Esophagus squamous epithelium (tissue), 5 donors: ENCODE measurements at places on chromosomes 6 and 20.

DNA sequence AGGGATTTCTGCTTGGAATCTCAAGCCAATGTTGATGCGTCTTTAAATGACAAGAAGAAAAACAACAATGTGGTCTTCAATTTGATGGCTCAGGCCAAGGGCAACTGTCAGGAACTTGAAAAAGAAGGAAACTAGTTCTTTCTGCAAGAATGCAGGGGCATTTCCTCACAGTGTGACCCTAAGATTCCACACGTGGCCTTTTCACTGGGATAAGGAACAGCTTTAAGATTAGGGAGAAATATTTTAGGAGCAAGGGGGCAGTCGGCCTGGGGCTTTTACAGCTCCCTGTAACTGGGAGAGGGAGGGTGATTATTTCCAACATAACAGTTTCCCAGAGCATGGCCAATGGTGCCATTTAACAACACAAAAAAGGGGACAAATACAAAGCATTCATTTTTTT is 39.4 kb upstream of the MRPS10 start:
- no peak for DNase-seq

DNA sequence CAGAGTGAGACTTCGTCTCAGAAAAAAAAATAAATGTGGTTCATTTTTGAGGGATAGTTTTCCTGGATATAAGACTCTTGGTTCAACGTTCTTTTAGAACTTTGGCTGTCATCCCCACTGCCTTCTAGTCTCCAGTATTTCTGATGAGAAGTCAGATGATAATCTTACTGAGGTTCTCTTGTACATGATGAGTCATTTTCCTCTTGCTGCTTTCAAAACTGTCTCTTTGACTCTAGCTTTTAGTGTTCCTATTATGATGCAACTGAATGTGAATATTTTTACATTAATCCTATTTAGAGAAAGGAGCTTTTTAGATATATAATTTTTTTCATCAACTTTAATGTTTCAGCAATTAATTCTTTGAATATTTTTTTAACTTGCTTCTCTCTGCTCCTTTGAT is 46.0 kb upstream of the OR14J1 start:
- no peak for DNase-seq

DNA sequence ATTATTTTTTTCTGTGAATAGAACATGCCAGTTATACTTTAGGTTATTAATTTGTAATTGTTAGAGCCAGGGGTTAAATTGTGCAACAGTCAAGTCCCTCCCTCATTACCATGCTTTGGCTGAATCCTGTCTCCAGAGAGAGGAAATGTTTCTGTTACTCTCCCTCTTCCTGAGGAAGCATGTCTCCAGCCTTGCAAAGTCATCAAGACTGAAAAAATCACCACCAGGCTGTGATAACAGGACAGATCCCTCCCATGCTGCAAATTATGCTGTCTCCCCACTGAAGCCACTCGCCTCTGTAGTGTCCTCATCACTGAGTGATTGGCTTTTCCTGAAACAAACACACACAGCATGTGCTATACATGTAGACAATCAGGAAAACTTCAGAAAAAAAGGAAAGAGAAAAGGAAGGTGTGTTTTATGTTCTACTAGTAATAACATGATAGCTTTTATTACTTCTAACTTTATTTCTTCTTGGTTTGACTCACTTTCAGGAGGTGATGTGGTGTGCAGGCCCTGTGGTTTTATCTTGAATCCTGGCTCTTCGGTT is 290.0 kb upstream of the JAG1 start:
- DNase-seq = no peak

- DNase-seq = no peak
Observed at GRCh38 chr6:99495466-99495865, 19.8 kb downstream of the USP45 start.

GRCh38 chr20:3224681-3225421 is 14.1 kb downstream of the SLC4A11 start:
- no peak for DNase-seq

DNA sequence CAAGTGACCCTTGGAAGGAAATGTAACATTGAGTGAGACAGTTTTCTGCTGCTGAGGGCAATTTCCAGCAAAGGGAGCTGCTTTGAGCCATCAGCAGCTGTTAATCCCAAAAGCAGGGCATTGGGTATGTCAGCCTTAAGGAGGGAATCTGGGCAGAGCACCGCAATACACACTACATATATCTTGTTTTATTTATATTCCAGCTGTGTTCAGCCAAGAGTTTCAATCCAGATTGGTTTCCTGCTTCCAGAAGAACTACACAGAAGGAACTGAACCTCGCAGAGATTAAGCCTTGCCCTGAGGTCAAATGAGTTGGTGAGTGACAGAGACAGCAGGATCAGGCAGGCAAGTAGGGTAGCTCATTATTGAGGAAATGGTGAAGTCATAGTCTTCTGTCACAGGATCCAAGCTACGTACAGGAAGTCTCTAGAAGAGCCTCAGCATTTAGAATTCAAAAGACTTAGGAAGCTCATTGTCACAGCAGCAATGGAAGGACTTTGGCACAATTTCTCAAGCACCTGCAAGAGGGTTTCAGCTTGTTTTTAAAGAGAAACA is 109.9 kb upstream of the HEY2 start:
- no peak for DNase-seq

- no peak for DNase-seq
Observed at GRCh38 chr20:62331347-62331746, 28.6 kb downstream of the ADRM1 start.

DNA sequence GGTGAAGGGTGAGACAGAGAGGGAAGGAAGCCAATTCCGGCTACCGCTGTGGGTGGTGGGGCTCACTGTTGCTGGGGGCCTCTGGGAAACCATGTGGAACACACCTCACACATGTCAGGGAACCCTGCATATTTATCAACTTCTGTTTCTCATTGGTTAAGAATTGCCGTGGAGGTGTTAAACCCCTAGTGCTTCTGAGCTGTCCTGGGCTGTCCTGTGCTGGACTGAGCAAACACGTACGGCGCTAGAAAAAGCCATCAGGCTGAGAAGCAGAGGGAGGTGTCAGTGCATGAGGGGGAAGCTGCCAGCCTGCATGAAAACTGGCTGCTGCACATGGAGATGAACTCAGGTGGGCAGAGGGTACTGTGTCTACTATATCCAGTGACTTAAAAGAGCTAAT is 103.9 kb upstream of the JAG1 start:
- DNase-seq = no peak

DNA sequence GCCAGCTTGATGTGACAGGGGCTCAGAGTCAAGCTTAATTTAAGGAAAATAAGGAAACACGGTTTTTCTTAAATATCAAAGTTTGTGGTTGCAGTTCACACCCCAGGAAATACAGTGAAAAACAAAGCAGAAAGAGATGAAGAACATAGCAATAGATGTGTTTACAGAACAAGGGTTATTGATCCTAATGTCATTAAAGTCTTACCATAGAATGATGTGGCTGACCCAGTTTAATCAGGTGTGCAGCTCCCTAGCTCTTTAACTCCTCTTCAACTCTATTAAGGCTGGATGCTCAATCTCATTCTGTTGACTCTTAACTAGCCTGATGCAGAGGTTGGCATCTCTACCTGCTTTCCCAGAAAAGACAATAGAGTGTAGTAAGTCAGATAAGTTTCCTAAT is 7.5 kb upstream of the GTF3C6 start:
- no peak for DNase-seq

GRCh38 chr20:3753098-3753497 is 14.5 kb downstream of the ADISSP start:
- no peak for DNase-seq

DNA sequence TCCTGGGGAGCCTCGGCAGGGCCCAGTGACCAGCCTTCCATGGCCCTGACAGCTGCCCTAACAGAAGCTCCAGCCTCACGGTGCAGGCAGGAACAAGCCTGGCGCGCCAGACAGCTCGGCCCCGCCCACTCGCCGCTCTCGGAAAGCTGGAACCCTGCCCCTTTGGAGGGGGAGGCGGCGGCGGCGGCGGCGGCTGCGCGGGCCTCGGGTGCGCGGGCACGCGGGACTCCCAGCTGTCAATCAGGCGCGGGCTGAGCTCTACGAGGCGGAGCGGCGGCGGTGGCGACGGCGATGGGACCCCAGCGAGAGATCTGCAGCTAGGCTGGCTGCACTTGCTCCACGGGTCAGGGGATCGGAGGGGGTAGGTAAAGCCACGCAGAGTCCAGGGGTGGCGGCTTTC is at the start of gene NRSN1:
Gene NRSN1 (plus strand): TSS at position 236 of the 400 bp plus-strand sequence. CDS start 8,113 bp downstream, outside the sequence.
- DNase-seq = no peak

DNA sequence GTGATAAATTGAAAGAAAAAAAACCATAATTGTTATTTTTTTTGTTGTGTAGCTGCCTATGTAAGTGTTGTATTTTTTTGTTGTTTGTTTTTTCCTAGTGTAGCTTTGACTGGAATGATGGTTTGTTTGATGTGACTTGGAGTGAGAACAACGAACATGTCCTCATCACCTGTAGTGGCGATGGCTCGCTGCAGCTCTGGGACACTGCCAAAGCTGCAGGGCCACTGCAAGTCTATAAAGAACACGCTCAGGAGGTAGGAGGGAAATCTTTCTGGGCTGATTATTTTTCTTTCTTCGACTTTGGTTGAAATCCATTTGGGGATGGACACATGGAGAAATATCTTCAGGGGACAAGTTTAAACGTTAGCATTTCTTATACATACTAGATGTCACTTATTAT is 3.8 kb downstream of the PEX7 start:
- no peak for DNase-seq

- DNase-seq = no peak
Observed at GRCh38 chr6:128471907-128472306, 48.5 kb downstream of the PTPRK start.

DNA sequence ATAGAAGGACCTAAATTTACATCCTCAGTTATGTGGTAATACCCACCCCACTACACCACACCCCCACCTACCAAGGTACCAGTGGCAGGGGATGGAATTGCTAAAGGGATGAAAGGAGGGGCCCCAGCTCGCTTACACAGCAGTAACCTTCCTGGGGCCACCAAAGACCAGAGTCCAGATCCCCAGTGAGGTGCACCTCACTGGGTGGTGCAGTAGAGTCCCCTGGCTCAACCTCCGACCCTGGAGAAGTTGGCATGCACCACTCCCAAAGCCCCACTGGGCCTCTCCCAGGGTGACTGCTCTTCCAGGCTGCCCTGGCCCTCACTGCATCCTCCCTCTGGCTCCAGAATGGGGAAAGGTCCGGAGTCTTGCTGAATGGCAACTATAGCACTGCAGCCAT is 816 bp downstream of the UNC5CL start:
- no peak for DNase-seq

DNA sequence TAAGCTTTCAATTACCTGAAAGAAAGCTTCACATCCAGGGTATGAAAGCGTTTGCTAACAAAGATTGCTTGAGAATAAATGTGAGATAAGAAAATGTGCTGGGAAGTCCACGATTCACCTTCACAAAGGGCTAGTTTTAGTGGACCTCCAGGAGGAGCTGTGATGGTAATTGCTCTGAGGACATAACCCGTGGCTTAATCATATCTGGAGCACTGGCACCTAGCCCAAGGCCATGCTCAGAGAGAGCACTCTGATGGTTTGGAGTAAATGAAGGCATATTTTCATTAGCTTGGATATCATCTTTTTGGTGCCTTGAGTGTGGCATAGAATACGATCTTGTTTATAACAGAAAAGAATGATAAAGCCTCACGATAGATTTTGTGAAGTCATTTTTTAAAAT is 46.9 kb upstream of the BACH2 start:
- DNase-seq = no peak

DNA sequence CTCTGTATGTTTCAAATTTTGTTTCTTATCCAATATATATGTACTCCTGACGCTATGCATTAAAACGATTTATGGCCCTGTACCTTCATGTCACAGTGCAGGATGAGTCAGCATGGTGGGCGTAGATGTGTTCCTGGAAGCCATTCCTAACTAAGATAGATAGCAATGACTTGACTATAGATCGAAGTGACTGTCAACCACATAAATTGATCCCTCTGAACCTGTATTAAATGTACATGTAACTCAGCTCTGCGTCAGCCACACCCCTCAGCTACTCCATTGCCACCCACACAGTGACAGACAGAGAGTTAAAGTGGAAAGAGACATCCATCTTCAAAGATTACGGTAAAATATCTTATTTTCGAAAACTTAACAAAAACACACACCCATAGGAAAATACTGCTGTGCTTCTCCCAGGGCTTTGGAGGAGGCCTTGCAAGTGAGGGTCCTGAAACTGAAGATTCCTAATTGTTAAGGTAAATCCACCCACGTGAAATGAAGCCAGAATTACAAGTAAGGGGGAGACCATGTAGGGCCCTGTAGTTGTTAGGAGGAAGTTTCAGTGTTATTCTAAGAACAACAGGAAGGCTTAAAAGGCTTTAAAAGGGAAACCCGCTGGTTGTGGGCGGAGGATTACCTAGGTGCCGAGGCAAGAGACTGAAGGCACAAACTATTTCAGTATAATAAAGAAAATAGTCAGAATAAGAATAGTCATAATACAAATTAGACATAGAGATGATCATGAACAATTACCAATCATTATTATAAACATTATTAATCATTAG is 10.3 kb upstream of the RAD21L1 start:
- no peak for DNase-seq

DNA sequence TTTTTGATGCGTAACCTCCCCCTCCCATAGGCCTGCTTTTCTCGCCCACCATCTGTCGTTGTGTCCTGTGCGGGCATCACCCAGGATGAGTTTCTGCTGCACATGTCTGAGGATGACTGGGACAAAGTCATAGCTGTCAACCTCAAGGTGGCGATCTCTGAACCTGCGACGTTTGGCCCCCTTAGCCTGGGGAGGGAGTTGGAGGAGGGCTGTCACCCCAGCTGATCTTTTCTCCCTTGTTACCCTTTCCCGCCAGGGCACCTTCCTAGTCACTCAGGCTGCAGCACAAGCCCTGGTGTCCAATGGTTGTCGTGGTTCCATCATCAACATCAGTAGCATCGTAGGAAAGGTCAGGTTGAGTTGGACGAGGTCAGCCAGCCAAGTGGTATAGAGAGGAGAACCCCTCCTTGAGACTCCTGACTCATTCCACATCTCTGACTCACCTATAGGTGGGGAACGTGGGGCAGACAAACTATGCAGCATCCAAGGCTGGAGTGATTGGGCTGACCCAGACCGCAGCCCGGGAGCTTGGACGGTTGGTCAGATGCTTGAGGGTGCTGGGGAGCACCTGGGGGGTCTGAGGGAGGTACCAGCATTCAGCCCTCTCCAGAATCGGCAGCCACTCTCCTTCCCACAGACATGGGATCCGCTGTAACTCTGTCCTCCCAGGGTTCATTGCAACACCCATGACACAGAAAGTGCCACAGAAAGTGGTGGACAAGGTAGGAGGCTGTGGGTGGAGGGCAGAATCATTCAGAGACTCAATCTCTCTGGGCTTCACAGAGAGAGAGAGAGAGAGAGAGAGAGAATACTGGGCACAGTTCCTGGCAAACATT is 954 bp downstream of the HSD17B8 start:
- DNase-seq = no peak

DNA sequence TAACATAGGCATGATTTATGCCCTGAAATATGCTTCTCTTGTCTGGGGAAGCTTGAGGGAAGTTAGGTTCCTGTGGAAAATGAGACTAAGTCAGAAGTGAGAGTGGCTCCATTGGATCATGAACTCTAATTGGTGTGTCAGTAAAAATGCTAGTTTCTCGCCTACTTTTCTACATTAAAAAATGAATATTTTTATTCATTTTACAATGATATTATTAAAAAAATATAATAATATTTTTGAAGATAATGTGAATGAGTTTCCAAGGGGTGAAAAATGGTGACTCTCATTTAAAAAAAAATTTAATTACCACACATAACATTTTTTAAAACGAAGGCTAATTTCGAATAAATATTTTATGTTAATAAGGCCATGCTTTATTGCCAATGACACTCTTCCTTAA is 84.2 kb downstream of the HIVEP1 start:
- no peak for DNase-seq
